ENCODE measurements at places on chromosomes 5 and 9.

- H3K36me3 ChIP-seq = peaks cover 45% of the 10 kb centered on the region
- no peak for DNase-seq
- H3K4me3 ChIP-seq = peak overlapping the region; percentile 35
- no peaks in the 10 kb centered on the region for H3K27me3 ChIP-seq
Observed at GRCh38 chr9:131666029-131666428, 73.8 kb downstream of the RAPGEF1 start.

DNA sequence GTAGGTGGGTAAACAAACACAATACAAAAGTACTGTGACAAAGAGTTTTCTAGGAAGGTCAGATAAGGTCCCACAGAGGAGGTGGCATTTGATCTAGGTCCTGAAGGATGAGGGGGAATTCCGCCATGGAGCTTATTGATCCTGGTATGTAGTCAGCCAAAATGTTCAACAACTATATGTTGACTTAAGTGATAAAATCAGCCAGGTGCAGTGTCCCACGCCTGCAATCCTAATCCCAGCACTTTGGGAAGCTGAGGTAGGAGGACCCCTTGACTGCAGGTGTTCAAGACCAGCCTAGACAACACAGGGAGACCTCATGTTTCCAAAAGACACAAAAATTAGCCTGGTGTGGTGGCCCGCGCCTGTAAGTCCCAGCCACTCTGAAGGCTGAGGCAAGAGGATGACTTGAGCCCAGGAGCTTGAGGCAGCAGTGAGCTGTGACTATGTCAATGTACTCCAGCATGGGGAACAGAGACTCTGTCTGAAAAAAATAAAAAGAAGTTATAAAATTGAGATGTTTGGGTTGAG is 46.4 kb upstream of the PLIN2 start:
- no peak overlapping the region for H3K4me3 ChIP-seq
- peaks cover 6% of the 10 kb centered on the region for H3K4me1 ChIP-seq
- H3K36me3 ChIP-seq = no peaks in the 10 kb centered on the region
- DNase-seq = no peak
- peaks cover 3% of the 10 kb centered on the region for H3K27me3 ChIP-seq

DNA sequence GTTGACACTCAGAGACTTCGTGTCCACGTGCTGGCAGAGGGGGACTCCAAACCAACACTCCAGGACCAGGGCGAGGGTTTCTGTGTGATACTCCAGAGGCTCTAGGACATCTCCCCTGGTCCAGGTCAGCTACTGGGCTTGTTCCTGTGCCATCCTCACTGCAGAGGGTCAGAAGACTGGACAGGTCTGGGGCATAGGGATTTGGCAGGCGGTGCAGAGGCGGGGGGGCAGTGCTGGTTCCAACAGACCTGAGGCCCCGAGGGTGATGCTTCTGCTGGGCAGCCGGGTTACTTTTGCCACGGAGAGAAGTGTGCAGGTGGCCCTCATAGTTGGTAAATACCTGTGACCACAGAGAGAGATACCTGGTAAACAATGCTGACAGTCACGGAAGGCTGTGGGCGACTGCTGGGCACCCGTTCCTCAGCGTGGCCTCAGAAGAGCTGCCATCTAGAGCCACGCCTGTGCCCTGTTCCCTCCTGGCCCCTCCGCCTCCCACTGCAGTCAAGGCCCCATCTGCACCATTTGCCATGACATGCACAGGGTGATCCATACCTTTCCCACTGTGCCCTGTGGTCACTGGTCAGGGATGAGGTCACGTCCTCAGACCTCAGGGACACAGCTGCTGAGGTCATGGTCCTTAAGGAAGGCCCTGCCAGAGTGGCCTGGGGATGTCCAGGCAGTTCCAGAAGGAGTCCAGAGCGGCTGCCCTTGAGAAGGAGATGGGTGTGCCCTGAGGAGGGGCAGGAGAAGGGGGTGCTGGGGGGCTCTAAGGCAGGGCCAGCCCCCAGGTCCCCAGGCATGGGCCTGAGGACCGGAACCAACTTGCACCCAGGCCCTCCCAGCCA is 30.0 kb downstream of the TRIP13 start:
- DNase-seq = no peak
- H3K27me3 ChIP-seq = peaks cover 14% of the 10 kb centered on the region
- H3K36me3 ChIP-seq = no peaks in the 10 kb centered on the region
- H3K27ac ChIP-seq = no peak overlapping the region
- no peaks in the 10 kb centered on the region for H3K4me1 ChIP-seq

GRCh38 chr5:38023799-38024198 is 184.0 kb upstream of the GDNF start:
- H3K27me3 ChIP-seq = no peaks in the 10 kb centered on the region
- no peak overlapping the region for H3K27ac ChIP-seq
- no peaks in the 10 kb centered on the region for H3K36me3 ChIP-seq
- no peak for DNase-seq
- no peaks in the 10 kb centered on the region for H3K4me1 ChIP-seq

DNA sequence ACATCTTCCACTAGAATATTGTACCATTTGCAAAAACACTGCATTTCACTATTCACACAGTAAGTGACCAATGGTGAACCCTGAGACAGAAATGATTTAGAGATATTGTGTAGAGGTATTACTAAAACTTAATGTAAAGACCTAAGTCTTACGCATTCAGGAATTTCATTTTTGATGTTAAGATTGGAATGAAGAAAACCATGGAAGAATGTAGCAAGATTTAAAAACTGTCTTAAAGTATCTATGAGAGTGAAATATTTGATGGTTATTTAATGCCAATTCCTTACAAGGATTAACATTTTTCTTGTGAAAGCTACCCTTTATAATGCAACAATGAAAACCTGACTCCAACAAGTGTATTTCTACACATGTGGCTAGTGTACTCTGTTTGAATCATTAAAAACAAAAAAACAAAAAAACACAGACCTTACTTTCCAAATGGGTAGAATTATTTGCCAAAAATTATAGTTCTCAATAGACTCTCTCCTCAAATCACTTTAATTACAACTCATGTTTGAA is 172.0 kb downstream of the NNT start:
- no peaks in the 10 kb centered on the region for H3K4me1 ChIP-seq
- no peak for DNase-seq

All from activated B cell treated with CpG ODN at 0.5 μM for 24 hours (primary cell).